ENCODE measurements at places on chromosomes 7 and 10.

- no peak for DNase-seq
Observed at GRCh38 chr7:131087756-131088658, 239.7 kb upstream of the MKLN1 start.

DNA sequence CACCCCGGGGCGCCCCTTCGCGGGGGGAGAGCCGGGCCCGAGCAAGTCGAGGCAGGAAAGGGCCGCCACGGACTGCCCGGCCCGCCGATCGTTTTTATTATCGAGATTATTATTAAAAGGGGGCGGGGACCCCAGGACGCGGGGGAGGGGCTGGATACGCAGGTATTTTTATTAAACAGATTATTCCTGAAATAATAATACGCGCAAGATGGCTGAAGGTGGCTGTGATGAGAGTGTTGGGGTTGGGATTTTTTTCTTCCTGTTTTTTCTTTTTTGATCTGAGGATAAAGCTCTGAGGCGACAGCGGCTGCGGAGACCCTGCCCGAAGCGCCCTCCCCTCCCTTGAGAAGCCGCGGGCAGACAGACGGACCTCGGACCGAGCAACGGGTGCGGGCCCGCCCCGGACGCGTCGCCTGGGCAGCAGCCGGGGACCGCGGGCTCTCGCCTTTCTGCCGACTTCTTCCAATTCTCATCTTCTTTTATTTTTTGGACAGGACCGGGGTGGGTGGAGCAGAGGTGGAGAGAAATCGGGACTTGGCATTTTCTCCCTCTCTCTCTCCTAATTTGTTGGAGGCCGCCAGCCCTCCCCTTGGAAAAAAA, 1.4 kb upstream of the TRIM8 start:
- DNase-seq, result no peak

GRCh38 chr10:51894771-51895578, 195.6 kb upstream of the CSTF2T start:
- DNase-seq, result no peak

- DNase-seq, result no peak
Observed at GRCh38 chr10:21969326-21970287, 33.9 kb downstream of the DNAJC1 start.

DNA sequence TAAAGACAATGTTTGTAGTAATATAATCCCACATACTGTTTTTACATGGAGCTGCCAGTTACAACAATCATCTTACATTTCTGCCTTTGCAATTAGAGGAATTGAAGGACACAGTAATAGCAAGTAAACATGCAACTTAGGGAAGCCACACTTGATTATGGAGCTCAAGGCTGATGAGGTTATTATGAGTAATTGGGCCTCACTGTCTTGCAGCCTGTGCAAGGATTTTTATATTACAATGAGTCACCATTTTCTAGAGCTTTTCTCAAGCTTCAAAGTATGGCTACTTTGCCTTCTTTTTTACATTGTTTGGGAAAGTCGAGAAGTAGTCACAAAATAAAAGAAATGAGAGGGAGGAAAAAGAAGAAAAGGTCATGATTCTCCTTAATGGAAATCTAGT, 226.4 kb downstream of the KIAA1217 start:
- DNase-seq, result no peak

DNA sequence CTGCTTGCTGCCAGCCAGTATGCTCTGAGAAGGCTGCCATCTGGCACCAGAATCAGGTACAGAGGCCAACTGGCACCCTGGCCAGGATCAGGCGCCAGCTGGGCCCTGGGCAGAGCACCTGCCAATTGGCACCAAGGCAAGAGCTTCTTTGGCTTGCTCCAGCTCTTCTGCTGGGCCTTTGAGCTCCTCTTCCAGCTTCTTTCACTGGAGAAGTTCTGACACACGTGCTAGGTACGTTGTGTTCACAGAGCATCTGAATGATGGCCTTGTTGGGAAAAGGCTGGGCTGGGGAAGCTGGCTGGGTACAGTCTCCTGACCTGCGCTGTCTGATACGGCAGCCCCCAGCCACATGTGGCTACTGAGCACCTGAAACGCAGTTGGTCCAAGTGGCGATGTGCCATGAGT, 31.7 kb upstream of the OPALIN start:
- DNase-seq, result no peak

DNA sequence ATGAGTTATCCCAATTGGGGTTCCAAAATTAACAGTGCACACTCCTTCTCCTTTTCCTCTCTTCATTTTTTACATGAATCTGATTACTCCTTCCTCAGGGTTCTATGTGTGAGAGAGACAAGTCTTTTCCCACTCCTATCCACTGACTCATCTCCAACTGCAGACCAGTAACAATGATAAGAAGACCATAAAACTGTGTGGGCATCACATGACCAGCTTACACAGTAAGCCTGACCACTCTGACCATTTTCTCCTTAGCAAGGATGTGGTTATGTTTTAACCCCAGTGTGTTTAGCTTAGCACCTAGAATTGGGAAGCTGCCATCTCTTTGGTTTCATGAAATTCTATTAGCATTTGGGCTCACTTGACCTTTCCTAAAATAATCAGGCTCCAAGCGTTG, 145.0 kb upstream of the CALCR start:
- DNase-seq, result peak; percentile 58
